ENCODE measurements at places on chromosomes 3 and 15.

GRCh38 chr15:27989427-27989826, 109.7 kb downstream of the OCA2 start:
- DNase-seq = no peak

DNA sequence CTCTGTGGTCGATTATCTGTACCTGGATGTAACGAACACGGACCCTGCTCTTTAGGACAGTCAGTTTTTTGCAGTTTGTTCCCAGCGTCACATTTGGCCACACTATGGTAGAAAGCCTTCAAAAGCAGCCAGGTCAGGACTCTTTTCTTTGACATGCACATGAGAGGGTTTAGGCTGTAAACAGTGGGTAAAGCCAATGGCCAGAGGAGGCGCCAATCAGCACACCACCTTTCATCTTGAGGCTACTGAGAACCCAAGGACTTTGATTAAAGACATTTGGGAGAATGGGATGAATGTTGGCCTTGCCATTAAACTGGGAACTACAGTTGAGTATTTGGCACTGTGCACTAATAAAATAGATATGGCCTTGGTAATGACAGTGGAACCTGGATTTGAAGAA, 225.9 kb downstream of the OXSM start:
- no peak for DNase-seq

GRCh38 chr3:113157408-113158030, 53.8 kb upstream of the BOC start:
- DNase-seq = peak; percentile 64

- no peak for DNase-seq
Measured at GRCh38 chr3:103388214-103388613, 953.4 kb downstream of the ZPLD1 start.

DNA sequence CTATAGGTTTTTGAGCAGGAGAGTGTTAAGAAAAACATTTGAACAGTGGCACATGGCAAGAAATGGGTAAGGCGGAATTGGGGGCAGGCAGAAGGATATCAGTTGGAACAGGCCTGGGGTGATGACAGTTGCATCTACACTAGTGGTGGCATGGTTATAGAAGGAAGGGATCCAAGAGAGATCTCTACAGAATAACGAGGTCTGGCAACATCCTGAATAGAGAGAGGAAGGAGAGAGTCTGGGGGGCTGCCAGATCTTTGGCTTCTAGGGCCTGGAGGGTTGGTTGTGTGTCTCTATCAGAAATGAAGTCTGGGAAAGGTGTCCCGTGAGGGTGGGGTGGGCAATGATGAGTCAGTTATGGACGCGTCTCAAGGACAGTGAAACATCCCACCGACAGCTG, 26.3 kb downstream of the FSTL1 start:
- no peak for DNase-seq

DNA sequence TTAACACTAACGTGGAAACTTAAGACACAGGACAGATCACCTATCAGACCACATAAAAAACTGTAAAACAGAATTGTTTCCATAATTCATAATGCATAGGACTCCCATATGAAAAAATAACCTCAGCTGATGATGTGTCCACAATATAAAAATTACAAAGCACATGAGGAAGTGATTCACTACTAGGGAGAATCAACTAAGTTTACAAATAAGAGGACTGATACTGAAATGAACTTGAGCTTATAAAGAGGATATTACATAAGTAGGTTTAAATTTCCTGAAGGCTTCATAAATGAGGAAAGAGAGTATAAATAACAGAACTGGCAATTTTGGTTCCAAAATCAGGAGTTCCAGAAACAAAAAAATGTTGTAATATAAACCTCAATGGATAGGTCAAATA, 111.9 kb downstream of the SAMMSON start:
- DNase-seq = no peak

- DNase-seq = no peak
Measured at GRCh38 chr3:170697908-170698307, 112.0 kb upstream of the SLC7A14 start.

GRCh38 chr3:25971736-25972135, 181.8 kb downstream of the OXSM start:
- DNase-seq = peak; percentile 34

- no peak for DNase-seq
Measured at GRCh38 chr15:94322141-94322540, 90.8 kb downstream of the MCTP2 start.

DNA sequence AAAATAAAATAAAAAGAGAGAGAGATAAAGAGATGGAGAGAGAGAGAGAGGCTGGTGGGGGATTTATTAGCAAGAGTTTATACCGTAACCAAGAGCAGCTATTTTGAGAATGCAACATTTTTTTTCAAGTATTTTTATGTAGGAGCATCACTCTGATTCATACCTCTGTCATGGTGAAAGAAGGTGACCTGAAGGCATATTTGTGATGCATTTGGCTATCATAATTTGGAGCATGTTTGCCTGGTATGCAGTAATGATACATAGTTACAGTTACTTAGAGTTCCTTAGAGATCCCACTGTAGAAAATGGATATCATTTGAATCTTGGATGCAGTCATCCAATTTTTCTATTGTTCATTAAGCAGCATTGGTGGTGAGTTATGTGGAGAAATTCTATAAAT, 1472.4 kb downstream of the SI start:
- DNase-seq = no peak

DNA sequence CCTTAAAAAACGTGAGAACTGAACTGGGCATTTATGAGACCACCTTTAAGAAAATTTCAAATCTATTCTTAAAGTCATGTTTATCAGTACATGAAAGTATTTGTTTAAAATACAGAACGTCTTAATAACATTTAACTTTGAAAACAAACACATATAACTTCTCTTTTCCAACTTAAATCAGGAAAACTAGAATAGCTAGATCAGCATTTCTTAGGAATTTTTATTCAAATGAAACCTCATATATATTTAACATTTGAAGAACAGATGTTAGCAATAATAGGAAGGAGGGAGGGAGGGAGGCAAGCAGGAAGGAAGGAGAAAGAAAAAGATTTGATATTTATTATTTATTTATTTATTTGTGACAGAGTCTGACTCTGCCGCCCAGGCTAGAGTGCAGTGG, 120.2 kb downstream of the NR1I2 start:
- DNase-seq = no peak

GRCh38 chr3:159948429-159949144, 40.0 kb upstream of the IL12A start:
- DNase-seq = no peak

DNA sequence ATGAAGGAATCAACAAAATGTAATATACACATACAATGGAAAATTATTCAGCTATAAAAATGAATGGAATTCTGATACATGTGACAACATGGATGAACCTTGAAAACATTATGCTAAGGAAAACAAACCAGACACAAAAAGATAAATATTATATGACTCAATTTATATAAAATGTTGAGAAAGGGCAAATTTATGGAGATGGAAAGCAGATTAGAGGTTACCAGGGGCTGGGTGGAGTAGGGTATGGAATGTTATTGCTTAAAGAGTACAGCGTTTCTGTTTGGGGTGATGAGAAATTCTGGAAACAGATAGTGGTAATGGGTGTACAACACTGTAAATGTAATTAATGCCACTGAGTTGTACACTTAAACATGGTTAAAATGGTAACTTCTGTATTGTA, 50.9 kb downstream of the EMC4 start:
- DNase-seq = no peak

- no peak for DNase-seq
Measured at GRCh38 chr15:62269504-62269903, 104.4 kb upstream of the C2CD4B start.

DNA sequence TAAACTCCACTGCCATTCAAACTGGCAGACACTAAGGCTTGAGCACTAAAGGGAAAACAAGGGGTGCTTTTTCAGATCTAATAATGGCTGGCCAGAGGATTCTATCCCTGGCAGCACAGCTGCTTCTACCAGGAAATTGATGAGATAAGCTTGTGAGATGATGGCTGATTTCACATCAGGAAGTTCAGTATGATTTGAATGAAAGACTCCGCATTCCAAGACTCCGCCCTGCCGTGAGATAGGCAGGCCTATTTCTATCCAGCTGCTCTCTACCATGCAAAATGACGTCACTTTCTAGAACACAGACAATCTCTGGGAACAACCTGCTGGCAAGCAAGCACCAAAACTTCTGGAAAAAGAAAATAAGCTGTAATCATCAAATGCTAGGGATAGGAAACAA, 171.8 kb downstream of the WDR76 start:
- DNase-seq = no peak

DNA sequence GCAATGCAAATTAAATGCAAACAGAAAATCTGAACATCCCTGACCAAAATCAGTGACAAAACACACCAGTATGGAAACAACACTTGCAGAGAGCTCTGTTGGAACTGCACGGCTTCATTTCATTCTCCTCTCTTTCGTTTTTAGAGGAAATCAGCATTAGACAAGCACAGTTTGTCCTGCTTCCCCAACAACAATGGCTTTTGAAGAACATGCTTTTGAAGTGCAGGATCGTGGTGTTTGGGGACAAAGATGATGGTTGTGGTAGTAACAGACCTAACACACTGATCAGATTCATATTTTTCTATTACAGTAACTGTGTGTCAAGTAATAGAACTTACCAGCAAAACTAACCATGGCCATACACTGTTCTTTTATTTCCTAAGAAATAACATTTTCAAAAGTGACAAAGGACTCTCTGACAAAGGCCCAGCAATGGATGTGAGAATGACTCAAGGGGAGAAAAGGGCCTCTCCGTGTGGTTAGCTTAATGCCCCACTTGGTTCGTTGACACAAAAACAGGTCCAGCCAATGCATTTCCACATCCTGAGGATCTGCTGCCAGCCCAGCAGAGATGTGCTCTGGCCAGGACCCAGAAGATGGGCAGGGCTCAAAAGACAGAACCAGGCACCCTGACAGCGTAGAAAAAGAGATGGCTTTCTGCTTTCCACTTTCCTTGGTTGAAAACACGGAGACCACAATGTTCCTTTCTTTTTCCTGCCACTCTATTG, 84.1 kb downstream of the CCNL1 start:
- no peak for DNase-seq

- DNase-seq = no peak
Measured at GRCh38 chr3:4804161-4805058, 174.8 kb upstream of the BHLHE40 start.

DNA sequence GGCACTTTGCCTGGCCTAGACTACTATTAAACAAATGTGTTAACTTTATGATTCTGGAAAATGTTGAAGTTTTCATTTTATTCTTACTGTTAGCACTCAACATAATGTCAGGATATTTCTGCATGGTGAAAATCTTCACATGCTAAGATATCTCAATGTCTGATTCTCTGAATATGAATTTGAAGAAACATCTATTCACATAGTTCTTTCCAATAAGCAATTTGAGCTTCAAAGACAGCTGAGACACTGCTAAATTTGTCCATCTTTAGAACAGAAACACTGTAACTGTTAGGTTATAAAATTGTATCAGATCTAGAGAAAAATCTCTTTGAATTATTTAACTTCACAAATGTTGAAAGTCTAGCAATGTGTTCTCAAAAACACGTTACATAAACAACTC, 970.2 kb downstream of the PLOD2 start:
- DNase-seq = no peak

DNA sequence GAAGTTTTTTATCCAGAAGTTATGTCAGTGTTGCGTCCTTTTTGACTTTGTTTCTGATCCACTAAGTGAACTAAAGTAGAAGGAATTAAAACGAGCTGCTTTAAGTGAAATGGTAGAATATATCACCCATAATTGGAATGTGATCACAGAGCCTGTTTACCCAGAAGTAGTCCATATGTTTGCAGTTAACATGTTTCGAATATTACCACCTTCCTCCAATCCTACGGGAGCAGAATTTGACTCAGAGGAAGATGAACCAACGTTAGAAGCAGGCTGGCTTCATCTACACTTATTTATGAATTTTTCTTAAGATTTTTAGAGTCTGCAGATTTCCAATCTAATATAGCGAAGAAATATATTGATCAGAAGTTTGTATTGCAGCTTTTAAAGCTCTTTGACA, 57.6 kb downstream of the DNAH1 start:
- no peak for DNase-seq

DNA sequence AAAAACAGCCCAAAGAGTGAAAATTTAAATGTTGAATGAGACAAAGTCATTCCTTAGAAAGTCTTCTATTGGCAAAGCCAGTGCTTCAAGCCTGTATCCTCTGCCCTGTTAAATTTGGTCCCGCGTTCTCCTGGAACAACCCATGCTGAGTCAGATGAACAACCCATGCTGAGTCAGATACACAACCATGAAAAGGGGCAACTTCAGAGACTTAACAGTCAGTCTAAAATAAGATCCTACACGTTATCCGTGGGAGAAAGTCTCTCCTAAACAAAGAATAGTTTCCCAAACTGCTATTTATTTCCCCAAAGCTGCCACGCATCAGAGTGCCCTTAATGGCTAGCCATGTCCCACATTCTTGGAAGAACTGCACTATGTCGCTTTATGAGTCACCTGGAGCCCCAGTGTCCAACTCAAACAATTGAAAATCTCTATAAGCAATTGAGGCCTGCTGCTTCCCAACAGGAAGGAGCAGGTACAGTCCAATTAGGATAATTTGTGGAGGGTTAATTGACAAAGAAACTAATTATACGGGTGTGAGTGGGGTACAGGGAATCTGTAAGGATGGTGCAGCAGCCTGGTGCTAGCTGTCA, 66.1 kb downstream of the WHAMM start:
- no peak for DNase-seq

DNA sequence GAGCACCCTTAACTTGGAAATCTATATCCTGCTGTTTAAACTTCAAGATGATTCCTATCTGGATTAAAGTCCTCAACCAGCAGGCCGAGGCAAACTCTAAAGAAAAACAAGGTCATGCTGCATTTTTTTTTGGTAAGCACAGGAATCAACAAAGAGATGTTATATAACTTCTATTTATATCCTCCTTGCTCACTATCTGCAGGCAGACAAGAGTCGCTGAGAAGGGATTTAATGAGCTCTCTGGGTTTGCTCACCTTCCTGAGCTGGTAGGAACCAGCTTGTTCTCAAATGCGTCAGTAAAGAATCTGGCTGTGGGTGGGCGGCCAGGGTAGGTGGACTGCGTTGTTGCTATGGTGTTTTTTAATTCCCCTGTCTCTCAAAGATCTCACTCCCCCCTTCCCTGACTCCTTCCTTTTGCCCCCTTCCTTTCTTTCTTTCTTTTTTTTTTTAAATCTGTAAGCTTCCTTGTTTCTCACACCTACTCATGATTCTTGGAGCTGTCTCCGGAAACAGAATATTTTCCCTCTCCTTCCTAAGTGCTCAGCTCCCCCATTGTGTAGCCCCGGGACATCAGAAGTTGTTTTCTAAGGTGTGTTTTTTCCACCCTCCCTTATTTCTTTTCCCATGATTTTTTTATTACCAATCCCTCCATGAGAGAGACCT, 228.8 kb upstream of the BHLHE40 start:
- DNase-seq = no peak

GRCh38 chr3:158819282-158819681, 17.4 kb downstream of the MFSD1 start:
- DNase-seq = no peak

GRCh38 chr15:71790081-71790480, 20.3 kb upstream of the NR2E3 start:
- DNase-seq = no peak
